ENCODE measurements at places on chromosomes 11 and 22.

DNA sequence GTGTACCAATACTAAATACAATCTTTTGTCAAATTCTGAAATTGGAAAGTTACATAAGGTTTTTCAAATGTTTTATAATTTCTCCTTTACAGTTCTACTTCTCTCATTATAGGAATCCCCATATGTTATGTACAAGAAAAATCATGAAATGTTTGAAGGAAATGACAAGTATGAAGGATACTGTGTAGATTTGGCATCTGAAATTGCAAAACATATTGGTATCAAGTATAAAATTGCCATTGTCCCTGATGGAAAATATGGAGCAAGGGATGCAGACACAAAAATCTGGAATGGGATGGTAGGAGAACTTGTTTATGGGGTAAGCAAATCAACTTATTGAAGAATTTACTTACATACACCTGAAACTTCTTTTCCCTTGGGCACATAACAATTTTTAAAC lies 103.4 kb downstream of the MSANTD4 start:
- DNase-seq = no peak

DNA sequence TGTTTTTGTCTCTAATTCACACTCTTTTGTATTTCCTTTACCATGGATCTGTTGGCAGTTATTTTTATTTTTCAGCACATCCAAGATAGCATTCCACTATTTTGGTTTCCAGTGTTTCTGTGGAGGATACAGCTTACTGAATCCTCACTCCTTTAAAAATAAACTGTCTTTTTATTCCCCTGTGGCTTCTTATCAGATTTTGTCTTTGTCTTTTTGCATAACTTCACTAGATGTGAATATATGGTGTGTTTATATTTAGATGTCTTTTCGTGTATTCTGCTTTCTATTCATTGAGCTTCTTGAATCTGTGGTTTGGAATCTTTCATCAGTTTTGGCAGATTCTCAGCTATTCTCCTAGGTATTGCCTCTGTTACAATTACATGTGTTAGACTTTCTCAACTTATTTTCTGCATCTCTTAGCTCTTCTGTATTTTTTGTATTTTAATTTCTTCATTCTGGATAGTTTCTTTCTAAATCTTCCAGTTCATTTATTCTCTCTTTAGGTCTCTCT lies 7.4 kb upstream of the ATXN10 start:
- no peak for DNase-seq

DNA sequence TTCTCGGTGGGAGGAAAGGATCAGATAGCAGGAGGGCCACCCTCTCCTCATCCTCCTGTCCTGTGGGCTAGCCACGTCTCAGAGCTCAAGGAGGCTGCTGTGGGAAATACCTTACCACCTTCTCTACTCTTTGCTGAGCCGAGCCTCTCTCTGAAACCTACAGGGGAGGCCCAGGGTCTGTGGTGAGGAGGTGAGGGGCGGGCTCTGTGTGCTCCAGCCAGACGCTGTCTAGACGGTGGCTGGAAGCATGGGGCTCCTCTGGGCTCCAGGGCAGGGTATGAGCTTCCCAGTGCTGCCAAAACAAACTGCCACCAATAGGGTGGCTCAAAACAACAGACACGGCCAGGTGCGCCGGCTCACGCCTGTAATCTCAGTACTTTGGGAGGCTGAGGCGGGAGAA lies 5.5 kb upstream of the TMPRSS6 start:
- no peak for DNase-seq

- DNase-seq = no peak
Measured at GRCh38 chr11:117885777-117886176, 9.3 kb upstream of the FXYD6 start.

DNA sequence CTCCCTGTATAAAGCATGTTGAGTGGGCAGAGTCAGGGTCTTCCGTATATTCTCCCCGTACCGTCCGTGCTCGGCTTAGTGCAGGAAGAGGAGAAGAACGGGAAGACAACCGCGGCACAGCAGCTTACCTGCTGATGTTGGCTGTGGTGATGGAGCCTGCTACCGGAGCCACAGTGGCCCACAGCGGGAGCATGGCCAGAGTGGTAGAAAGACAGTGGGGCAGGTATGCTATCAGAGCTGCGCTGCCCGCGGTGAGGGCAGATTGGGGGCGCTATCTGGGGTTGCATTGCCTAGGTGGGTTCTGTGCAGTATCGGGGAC lies 120.7 kb upstream of the VPREB1 start:
- DNase-seq = no peak

Data from CD4-positive, alpha-beta T cell treated with Interleukin-4 for 4 hours (primary cell).